ENCODE measurements at places on chromosomes 2 and 18.

DNA sequence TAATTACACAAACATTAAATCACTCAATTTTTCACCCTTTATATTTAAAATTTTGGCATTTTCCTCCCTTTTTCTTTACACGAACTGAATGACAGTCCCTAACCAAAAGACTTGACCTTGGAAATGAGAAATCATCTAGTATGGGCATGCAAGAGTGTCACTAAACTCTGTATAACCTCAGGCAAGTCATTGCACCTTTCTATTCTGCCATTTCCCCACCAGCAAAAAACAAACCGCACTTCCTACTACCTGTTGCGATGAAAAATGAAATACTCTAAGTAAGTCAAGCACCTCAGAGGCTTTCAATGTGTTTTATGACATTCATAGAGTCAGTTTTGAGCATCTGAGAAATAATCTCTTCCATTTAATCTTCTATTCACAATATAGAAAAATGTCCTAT lies 44.1 kb downstream of the ANKRD44 start:
- no peak for DNase-seq

GRCh38 chr18:30376515-30376914 lies 666.0 kb downstream of the DSC3 start:
- no peak for DNase-seq

GRCh38 chr2:229526951-229527350 lies 187.4 kb downstream of the DNER start:
- no peak for DNase-seq

GRCh38 chr2:134152045-134153010 lies 101.5 kb upstream of the MGAT5 start:
- DNase-seq = no peak

DNA sequence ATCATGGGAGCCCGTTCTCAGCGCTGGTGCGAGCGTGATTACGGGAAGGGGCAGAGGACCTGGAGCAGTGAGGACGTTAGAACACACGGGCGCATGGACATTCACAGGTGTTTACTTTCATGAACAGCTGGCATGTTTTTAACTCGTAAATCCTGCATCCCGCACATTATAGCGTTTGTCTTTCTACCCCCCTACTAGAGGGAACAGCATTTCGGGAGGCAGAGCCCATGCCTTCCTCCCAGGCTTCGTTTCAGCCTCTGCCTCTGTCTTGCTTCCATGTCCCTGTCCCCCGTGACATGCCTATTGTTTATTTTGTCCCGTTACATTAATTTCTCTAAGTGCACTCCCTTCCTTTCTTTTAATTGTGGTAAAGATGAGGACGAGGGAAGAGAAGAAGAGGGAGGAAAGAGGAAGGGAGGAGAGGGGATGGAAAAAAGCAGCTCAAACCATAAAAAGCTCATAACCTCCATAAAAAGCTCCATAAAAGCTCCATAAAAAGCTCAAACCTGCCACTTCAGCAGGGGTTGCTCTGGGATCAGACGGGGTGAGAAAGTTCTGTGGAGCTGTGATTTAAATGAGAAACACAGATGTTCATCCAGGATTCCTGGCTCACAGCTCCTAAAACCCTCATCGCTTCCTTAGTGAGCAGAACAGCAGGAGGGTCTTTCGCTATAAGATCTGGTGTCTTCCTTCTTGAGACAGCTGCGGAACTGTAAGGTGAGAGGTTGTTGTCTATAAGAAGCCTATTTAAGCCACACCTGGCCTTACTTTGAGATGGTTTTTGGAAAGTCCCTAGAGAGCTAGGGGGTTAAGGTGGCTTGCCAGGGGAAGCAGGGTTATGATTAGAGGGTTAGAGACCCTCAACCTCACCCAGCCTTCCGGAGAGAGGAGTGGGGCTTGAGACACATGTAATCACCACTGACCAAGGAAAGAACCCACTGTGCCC lies 66.6 kb upstream of the SNTG2 start:
- DNase-seq = no peak

DNA sequence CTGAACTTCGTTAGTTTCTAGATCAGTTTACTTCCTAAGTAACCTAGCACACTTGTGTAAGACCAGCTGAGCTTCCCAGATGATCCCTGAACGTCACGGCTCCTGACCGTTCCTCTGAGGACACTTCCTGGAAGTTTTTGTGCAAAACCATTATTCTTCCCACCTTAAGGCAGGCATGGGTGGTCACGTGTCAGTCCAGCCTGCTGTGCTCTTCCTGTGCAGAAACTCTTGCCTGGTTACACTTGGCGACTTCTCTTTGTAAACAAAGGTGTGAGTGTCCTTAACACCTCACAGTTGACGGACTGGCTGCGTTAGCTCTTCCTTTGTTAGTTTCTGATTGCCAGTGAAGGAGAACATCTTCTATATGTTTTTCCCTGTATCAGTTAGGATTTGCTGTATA lies 118.3 kb downstream of the SH3RF3 start:
- no peak for DNase-seq

- DNase-seq = no peak
These were observed 19.5 kb upstream of the LYPD6B start for GRCh38 chr2:149018981-149019380.

- DNase-seq = no peak
These were observed 195.4 kb upstream of the SIX3 start for GRCh38 chr2:44745922-44746766.

GRCh38 chr18:12963069-12963468 lies 15.3 kb downstream of the SEH1L start:
- no peak for DNase-seq

DNA sequence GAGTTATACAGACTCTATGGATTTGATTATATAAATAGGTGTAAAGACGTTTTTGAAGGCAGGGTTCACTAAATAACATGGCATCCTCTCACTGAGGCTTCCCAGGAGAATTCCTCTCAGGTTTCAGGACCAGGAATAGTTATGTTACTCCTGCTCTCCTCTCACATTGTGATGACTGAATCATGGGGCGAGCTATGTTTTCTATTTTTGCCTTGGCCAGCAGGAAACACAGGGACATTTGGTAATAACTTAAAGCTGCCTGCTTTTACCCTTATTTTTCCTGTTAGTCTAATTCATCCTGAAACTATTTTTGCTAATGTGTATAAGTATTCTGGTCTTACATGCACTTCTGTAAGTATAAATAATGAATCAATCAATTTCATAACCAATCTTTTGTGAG lies 115.3 kb upstream of the ITGB6 start:
- DNase-seq = no peak

DNA sequence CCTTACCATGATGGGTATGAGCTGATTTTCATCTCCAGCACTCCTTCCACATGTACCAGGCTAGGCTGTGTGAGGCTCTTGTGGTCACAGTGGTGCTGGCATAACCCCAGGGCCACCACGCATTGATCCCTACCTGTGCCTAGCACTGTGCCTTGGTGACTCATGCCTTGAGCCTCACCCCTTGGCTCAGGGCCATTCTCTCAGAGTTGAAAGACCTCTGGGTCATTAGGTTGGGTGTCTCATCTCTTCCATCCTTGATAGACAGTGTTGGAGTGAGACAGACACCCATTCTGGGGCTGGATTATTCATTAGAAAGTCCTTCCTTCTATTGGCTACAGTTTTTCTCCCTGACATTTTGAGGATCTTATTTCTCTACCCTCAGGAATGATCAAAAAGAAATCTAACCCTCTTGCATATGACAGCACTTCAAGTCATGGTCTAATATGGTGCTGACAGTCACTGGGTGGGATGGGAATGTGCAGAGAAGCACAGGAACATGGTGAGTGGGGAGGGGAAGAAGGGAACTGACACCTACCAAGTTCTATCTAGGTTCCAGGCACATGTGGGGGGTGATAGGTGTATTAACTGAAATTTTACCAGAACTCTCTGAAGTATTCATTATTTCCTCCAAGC lies 41.3 kb downstream of the DYSF start:
- DNase-seq = peak; percentile 19

DNA sequence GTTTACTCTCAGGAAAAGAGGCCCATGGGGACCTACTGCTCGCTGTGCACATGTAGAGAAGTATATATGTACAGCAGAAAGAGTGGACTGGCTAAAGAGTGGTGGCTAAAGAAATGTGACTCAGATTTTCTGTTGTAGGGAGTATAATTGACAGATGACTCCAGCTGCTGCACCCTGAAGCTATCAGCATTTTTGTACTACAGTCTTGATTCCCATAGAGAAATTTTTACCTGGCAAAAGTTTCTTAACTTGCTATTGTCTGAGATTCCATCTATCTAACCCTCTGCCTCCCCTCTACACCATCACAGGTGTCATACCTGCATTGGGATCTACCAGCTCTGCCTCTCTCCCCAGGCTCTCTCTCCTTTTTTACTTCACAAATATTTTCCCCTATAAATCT lies 296.0 kb upstream of the KYNU start:
- no peak for DNase-seq

GRCh38 chr2:70746094-70746974 lies 21.7 kb downstream of the ADD2 start:
- DNase-seq = no peak

GRCh38 chr2:58762176-58762781 lies 521.2 kb upstream of the FANCL start:
- DNase-seq = peak; percentile 70

GRCh38 chr2:17506736-17507616 lies 11.3 kb downstream of the RAD51AP2 start:
- DNase-seq = no peak

- DNase-seq = no peak
These were observed 18.9 kb downstream of the GRHL1 start for GRCh38 chr2:9970200-9971044.

GRCh38 chr2:25284756-25285155 lies 57.0 kb downstream of the DNMT3A start:
- DNase-seq = no peak

GRCh38 chr2:151972241-151973012 lies 126.4 kb downstream of the CACNB4 start:
- no peak for DNase-seq

DNA sequence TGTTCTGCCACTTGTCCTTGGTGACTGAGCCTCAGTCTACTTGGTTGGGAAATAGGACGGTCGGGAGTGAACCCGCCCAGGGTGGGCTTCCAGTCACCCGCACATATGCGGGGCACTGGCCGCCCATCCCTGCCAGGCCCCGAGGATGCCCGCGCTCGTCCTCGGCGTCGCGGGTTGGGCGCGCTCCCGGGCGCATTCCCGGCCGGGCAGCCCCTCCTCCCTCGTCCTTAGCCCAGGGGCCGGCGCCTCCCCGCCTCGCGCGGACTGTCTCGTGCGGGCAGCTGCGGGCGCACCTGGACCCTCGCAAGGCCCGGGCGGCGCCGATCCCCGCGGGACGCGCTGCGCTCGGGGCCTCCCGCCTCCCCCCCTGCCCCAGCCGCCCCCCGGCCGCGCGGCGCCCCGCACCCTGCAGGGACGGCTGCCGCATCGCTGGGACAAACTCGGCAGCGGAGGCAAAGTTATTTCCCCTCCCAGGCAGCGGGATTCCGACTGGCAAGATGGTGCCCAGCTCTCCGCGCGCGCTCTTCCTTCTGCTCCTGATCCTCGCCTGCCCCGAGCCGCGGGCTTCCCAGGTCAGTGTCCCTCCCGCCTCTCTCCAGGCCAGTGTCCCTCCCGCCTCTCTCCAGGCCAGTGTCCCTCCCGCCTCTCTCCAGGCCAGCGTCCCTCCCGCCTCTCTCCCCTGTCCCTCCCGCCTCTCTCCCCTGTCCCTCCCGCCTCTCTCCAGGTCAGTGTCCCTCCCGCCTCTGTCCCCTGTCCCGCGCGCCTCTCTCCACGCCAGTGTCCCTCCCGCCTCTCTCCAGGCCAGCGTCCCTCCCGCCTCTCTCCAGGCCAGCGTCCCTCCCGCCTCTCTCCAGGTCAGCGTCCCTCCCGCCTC lies at the start of gene FBLN7:
Gene FBLN7, plus strand, starts transcription at position 227 of the 874 bp plus-strand sequence. Its CDS starts 271 bp downstream, at position 498.
- DNase-seq = no peak

- DNase-seq = no peak
These were observed 279.0 kb downstream of the CALCRL start for GRCh38 chr2:187168720-187169713.

GRCh38 chr2:50480507-50480906 lies 551.4 kb downstream of the NRXN1 start:
- no peak for DNase-seq

- no peak for DNase-seq
These were observed 30.8 kb downstream of the AAK1 start for GRCh38 chr2:69612707-69613106.

DNA sequence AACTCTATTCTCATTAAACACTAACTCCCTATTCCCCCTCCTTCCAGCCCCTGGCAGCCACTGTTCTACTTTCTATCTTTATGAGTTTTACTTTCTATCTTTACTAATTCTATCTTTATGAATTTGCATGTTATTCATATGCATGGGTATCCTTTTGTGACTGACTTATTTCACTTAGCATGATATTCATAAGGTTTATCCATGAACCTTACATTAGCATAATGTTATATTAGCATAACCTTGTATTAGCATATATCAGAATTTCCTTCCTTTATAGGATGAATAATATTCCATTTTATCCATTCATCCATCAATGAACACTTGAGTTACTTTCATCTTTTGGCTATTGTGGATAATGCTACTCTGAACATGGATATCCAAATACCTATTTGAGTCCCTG lies 41.8 kb downstream of the MSTN start:
- DNase-seq = no peak

- peak; percentile 79 for DNase-seq
These were observed 1.4 kb downstream of the PSME4 start for GRCh38 chr2:53969285-53969967.

GRCh38 chr2:237591141-237591881 lies 777 bp upstream of the RAB17 start:
- no peak for DNase-seq

DNA sequence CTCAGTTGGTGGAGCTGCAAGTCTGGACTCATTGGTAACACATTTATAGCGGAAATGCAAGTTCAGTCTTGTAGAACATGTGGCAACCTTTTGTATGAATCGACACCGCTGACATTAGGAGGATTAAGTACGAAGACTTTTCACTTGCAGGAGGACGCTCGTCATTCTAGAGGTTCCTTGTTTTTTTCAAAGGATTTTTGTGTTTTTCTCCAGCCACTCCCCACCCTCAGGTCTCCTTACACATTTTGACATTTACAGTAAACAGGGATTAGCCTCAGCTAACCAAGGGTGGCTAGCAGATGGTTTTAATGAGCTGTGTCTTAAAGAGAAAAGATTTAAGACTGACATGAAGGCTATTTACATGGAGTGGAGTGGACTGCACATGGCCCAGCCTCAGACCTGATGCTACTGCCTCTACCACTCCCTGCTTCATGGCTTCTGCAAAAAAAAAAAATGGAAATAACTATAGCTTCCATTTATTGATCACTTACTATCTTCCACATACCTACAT lies 173.8 kb downstream of the TRIB2 start:
- no peak for DNase-seq

DNA sequence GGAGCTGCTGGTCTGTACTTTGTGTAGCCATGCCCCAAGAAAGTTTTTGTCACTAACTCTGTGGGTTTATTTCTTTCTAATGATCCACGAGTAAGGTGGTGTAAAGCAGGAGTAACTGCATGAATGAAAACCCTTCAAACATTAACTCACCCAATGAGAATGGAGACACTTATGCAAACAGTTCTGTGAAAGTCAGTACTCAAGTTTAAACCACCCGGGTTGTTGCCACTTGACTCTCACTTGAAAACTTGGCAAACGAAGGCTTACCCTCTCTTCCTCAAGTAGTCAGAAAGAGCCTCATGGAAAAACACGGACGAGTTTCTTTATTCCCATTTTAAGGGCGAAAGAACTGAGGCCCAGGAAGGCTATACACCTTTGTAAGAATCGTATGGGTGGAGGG lies 117.5 kb downstream of the MMADHC start:
- no peak for DNase-seq
